H9 (cell line): ENCODE measurements at places on chromosomes 13 and 19.

DNA sequence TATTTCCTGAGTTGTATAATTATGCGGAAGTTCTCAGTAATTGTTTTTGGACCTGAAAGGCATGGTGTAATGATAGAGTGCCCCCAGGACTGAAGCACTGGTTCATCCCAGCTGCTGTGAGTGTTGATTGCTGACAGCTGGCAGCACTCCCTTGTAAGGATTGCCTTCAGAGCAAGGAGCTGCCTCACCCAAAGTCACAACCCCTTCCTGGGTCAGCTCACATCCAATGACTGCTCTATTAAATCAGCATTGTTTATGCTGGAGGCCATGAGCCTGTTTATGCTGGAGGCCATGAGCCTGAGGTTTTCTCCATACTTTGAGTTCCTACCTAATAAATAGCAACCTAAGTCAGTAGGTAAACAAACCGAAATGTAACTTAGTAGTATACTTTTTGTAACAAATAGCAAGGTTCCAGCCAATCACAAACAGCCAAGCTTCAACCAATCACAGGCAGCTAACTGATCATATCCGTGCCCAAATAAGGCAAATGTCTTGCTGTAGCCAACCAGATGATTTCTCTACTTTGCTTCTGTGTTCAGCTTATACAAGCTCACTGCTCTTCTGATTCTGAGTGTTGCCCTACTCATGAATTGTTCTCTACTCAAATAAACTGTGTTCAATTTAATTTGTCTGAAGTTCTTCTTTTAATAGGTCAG lies 11.7 kb upstream of the SPACA6 start:
- no peak for DNase-seq

- DNase-seq = no peak
Observed at GRCh38 chr19:58455306-58455705, 3.9 kb downstream of the ZNF324B start.

- peak; percentile 88 for DNase-seq
Observed at GRCh38 chr13:86882107-86882506, 789.1 kb upstream of the SLITRK5 start.

GRCh38 chr13:80341756-80342370 lies 937 bp upstream of the SPRY2 start:
- peak; percentile 53 for DNase-seq

DNA sequence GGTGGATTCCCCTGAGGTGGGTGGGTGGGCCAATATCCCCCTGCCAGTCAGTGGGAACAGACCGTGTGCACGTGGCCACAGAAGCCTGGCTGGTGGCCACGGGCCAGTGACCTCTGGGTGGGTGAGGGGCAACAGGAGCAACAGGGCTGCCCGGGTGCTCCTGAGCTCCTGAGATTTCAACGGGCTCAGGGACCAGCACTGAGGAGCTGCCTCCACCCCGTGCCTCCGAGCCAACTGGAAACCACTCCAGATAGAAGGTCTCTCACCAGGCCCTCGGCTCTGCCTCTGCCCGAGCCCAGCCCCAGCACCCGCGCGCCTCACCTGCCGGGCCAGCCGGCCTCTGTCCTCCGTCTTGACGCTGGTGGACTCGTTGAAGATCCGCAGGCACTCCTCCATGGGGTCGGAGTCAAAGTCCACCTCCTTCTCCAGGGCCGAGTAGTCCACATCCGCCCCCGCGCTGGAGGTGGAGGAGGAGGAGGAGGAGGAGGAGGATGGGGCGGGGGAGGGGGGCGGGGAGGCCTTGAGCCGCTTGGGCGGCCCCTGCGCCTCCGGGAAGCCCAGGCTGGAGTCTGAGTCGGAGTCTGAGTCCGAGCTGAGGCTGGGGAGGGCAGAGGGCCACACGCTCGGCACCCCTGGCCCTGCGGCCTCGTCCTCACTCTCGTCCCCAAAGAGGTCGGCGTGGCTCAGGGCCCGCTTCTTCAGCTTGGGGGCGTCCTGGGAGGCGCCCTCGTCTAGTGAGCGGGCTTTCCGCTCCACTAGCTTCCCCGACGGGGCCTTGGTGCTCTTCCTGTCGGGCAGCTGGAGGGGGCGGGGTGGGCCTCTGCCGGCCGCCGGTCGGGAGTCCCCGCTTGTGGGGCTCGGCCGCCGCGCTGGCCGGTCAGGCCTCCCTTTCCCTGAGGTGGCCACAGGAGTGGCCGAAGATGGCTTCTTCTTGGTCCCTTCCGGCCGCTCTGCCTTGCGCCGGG lies 14.8 kb upstream of the ATP8B3 start:
- DNase-seq = peak; percentile 76

DNA sequence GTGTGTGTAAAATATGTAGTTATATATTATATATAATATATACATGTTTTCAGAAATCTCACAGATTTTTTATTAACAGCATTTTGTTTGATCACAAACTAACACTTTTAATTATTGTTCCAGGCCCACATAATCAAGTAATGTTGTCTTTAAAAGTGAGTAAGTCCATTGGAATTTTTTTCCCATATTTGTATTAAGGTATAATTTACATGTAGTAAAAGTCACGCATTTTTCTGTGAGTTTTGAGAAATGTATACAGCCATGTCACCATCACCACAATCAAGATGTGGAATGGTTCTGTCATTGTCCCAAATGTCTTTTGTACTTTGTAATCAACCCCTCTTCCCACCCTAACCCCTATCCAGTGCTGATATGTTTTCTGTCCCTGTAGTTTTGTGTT lies 120.0 kb upstream of the RFC3 start:
- no peak for DNase-seq

DNA sequence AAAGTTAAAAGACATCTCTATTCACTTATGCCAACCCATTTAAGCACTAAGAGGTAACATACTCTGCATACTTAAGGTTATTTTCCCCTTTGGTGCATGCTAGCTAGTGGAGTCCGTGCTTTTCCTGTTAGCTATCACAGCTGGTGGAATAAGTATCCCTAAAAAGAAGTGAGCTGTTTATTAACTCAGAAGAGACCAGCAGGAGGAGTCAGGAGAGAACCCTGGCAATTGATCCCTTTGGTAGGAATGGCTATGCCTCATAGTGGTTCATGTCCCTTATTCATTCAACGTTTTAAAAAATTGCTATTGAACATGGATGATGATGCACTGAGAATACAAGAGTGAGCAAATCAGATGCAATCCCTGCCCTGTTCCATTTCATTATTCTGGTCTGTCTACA lies 12.4 kb upstream of the NEK5 start:
- DNase-seq = no peak

DNA sequence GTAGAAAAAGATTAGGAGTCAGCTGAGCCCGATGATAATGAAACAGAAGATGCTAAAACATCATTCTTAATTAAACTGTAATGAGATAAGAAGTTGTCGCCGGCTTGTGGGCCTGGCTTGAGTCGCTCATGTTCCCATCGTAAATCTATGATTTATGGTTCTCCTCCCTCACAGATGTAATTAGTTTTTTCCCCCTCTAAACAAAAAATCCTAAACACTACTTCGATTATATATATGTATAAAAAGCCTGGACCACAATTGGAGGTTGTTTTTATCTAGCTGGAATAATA lies 151.3 kb downstream of the PTPRS start:
- DNase-seq = no peak

DNA sequence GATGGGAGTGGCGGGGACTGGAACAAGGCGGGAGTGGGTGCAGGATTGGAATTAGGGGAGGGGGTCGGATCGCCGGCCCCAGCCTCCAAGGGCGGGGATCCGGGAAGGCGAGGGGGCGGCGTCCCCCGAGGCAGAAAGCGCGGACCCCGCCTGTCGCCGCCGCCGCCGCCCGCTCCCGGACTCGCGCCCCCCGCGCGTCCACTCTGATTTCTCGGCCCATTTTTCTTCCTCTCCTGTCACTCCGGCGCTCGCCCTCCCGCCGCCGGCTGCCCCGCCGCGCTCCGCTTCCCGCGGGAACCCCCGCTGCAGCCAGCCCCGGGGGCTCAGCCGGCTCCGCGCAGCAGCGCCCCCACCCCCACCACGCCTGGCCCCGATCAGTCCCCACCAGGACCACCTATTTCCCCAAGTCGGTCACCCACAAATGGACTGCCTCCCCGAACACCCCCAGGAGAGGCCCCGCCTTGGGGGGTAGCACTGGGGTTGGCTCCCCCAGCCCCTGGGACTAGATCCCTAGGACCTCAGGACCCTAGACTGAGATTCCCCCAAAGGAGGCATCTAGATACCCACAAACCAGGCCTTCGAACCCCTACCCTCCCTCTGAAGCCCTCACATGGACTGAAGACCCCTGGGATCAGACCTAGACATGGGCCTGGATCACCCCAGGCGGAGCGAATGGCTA lies 12.6 kb upstream of the ERFL start:
- DNase-seq = no peak

- no peak for DNase-seq
Observed at GRCh38 chr13:38202740-38203139, 146.9 kb upstream of the UFM1 start.

- DNase-seq = no peak
Observed at GRCh38 chr19:31880283-31880682, 465.1 kb upstream of the ZNF507 start.

GRCh38 chr19:29329460-29330134 lies 116.6 kb upstream of the UQCRFS1 start:
- peak; percentile 81 for DNase-seq

DNA sequence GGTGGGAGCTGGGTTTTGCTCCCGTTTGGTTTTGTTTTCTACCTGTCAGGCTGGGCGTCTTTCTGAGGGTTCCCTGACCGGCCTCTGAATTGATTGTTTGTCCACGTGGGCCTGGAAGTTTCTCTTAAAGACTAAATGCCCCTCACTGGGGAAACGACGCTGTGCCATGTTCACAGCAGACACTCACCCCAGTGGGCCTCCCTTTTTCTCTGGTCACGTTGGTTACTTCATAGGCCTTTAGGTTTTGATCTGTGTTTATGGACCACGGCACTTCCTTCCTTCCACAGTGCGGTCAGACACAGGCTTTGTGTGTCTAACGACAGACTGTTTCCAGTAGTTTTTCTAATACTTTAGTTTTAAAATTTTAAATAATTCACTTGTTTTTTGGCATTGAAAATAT lies 20.1 kb upstream of the NDUFS7 start:
- no peak for DNase-seq

DNA sequence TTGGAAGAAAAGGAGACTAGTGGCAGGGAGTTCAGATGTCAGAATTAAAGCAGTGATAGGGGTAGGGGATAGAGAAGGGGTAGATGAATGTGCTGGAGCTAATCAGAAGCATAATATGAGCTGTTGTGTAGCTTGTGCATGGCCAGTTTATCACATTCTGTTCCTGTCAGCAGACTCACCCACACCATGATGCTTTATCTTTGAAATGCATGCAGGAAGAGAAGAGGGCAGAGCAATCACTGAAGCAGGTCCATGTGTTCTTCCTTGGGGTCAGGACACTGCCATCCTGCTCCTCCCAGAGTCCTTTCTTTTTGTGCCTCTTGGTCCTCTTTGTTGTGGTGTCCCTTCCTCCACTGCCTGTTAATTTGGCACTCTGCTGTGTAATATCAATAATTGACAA lies 5.8 kb downstream of the CHAMP1 start:
- DNase-seq = no peak

GRCh38 chr13:36770741-36771140 lies 48.3 kb upstream of the RFXAP start:
- DNase-seq = no peak

DNA sequence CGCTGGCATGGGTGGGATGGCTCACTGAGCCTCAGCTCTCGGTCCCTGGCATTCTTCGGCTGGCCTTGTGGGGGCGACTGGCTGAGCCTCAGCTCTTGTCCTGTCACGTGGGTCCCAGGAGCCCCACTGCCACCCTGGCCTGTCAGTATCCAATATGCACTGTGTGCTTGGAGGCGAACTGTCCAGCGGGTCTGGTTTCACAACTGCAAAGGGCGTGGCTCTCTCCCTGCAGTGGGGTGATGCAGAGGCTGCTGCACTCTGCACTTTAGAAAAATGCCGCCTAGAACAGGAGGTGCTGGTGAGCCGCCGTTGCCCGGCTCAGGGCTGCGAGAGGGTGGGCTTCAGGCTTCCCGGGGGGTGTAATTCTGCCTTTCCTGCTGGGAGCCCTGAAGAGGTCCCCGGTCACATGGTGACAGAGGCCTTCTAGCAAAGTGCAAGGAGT lies 17.0 kb upstream of the TMEM255B start:
- DNase-seq = peak; percentile 63

DNA sequence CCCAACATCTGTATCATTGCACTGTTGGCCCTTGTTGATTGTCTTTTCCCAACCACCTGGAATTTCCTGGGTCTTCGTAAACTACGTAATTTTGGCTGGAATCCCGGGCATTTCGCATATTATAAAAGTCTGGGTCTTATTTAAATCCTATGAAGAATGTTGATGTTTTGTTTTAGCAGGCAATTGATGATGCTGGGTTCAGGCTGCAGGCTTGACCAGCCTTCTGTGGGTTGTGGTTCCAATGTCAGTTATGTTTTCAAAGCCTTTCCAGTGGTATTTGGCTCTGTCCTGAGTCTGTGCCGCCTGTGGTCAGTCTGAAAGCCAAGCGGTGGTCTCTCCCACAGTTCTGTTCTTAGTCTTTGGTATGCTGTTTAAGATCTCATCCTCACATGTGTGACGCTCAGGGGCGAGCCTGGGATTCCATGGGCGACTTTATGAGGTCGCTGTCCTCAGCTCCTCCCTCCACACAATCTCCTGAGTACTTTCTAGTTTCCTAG lies 12.4 kb downstream of the SLC35E1 start:
- DNase-seq = no peak

GRCh38 chr13:67416047-67416925 lies 186.2 kb upstream of the PCDH9 start:
- peak; percentile 81 for DNase-seq

DNA sequence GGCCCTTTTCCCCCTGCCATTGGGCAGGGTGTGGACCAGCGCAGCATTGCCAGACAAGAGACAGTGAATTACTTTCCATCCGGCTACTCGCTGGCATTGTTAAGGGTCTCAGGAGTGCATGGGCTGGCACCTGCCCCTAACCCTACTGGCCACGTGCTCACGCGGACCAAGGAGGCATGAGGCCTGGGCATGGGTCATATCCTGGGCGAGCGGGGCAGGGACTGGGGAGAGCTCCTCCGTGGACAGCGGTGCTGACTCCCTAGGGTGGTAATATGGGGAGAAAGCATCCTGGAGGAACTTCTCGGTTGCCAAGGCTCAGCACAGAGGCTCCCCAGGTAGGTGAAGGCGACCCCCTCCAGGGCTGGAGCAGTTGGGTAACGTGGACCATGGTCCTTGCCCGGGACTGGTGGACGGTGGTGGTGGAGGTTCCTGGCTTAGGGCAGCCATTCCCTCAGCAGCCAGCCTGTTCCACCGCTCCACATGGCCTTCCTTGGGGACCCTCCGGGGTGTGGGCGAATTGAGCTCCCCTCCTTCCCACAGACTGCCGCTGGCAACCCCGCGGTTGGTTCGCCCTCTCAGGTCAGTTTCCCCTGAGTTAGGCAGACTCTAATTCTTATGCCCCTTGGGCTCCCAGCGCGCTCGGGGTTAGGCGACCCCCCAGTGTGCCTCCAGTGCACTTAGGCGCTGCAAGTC lies 465.1 kb downstream of the SLITRK5 start:
- no peak for DNase-seq

- DNase-seq = no peak
Observed at GRCh38 chr19:28497137-28497536, 715.8 kb downstream of the UQCRFS1 start.

- DNase-seq = no peak
Observed at GRCh38 chr13:95243207-95243606, 58.0 kb downstream of the ABCC4 start.

- DNase-seq = no peak
Observed at GRCh38 chr19:16736709-16737108, 17.1 kb downstream of the NWD1 start.
